ENCODE measurements at places on chromosomes 7 and 10.

- DNase-seq: peak; percentile 65
Measured at GRCh38 chr10:79374312-79375191, 27.3 kb downstream of the PPIF start.

- no peak for DNase-seq
Measured at GRCh38 chr7:149330914-149331567, 69.0 kb downstream of the ZNF783 start.

DNA sequence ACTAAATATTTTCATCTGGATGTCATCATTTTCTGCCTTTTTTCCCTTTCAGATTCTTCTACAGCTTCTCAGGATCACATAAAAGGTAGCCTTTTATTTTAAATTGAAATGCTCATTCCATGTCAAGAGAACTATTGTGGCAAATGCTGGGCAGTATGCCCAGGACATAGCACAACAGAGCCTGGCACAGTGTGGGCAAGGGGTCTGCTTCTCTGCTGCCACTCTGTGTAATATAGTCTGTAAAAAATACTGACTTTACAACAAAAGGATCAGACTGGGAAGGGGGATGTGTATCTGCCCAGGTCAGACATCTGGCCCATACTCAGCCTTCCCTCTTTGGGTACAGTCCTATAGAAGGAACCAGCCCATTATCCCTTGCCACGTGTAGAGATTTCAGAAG, 62.7 kb downstream of the CUZD1 start:
- DNase-seq: no peak

DNA sequence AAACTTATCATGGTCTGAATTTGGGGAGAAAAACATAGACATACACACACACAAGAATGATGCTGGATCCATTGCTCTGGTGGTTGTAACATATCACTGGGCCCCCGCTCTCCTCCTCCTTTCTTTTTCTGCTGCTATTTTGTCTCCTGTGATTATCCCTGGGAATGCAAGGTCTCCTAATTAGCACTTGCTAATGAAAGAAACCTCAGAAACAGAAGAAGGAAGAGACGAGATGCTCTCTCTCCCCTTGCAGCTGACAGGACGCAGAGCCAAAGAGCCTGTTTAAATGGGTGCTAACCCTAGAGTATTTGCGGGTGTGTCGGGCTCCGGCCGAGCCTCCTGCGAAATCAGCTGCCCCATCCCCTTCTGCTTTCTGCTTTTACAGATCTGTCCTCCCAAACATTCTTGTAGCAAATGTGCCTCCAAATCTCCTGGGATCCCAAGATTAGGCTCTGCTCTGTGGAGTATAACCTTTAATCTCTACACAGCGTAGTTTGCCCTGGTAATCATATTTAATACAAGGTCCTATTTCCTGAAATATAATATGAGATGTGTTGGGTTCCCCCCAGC, 81.5 kb downstream of the FRMPD2 start:
- no peak for DNase-seq

DNA sequence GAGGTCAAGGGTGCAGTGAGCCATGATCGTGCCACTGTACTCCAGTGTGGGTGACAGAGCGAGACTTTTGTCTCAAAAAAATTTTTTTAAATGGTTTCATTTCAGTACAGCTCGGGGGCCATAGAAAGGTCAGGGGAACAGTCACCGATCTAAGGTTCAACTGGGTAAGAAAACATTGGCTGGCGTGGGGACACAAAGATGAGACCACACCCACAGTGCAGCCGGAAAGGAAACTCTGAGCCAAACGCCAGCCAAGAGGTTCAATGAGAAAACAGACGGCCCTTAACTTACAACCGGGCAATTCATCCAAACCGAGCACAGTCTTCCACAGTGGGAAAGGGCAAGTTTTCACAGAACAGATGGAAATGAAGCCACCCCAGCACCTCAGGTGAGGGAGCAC, 65.1 kb downstream of the SLC37A3 start:
- DNase-seq: no peak

DNA sequence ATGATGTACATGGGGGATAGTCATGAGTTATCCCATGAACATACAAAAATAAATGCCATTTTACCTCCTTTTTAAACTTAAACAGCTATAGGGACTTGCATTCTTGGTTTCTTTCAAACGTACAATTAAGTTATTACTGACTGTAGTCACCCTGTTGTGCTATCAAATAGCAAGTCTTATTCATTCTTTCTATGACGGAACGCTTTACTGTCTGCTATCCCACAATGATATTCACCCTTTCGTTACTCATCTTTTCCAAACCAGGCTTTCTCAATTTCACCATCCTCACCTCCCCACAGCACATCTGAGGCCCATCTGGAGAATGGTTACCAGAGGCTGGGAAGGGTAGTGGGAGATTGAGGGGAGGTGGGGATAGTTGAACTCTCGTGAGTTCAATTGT, 218.8 kb downstream of the PHF14 start:
- no peak for DNase-seq

DNA sequence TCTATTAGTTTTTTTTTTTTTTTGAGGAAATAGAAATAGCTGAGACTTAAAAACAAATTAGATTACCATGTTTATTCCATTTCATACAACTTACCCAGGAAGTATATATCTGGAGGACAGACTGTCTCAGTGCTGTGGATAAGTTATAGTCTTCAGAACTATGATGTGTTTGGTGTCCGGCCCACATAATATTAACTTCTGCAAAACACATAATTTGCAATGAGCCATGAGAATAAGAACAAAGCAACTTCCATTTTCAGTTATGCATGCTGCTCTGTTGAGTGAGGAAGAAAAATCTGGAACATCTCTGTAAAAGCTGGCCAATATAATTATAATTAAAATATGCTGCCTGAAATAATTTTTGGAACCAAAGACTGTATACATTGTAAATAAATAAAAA, 130.9 kb downstream of the AGMO start:
- no peak for DNase-seq

DNA sequence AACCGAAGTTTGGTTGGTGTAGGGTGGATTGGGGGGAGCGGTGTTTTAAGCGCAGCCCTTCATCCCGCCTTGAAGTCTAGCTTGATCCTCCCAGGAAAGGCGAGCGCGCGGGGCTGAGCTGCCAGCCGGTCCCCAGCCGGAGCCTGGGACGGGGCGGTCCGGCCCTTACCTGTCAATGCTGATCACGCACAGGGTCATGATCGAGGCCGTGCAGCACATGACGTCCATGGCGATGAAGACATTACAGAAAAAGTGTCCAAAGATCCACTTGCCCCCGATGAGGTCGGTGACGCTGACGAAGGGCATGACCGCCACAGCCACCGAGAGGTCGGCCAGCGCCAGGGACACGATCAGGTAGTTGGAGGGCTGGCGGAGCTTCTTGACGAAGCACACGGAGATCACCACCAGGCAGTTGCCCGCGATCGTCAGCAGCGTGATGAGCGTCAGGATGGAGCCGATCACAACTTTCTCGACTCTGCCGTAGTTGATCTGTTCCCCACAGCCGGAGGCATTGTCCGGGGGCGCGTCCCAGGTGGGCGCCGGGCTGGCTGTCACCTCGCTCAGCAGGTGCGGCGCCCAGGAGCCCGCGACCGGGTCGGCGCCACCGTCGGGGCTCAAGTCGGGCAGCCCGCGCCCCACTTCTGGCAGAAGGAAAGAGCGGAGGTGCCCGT, 740 bp downstream of the HTR7 start:
- no peak for DNase-seq

GRCh38 chr10:60930237-60930636, 13.7 kb downstream of the RHOBTB1 start:
- no peak for DNase-seq

All from CD4-positive, alpha-beta T cell treated with Interleukin-1 beta for 1 hour (primary cell).